Left lobe of liver (tissue), 2 donors: ENCODE measurements at places on chromosomes 4 and X. TPM values are rescaled to one million over a fixed set of nuclear protein-coding genes. Genes with fewer than 3 reads are reported as not detected.

The FREM3 gene
- total RNA-seq = not detected

The PLK4 gene
- total RNA-seq = 0.30 TPM

The NLRP2B gene
- total RNA-seq = 0.05 TPM

The FAM184B gene
- not detected for total RNA-seq

The SYTL4 gene
- total RNA-seq = 17.8 TPM

The USP26 gene
- total RNA-seq = not detected

The SLC7A11 gene
- 0.13 TPM for total RNA-seq

The CSAG3 gene
- total RNA-seq = not detected

The PAGE4 gene
- not detected for total RNA-seq

The JAKMIP1 gene
- not detected for total RNA-seq

The GRPR gene
- total RNA-seq = not detected

The BST1 gene
- total RNA-seq = 3.7 TPM

The NFKB1 gene
- total RNA-seq = 15.6 TPM

The KLB gene
- 22.0 TPM for total RNA-seq
